ENCODE measurements at places on chromosomes 1 and 21.
A peak's percentile ranks its signal among the peaks of the same experiment; 100 is the strongest.

- H3K36me3 ChIP-seq = peaks cover 1% of the 10 kb centered on the region
- no peaks in the 10 kb centered on the region for H3K27me3 ChIP-seq
- H3K27ac ChIP-seq = no peak overlapping the region
Measured at GRCh38 chr1:20732071-20732587, 374 bp downstream of the SH2D5 start.

GRCh38 chr1:245255783-245256182 is 101.0 kb downstream of the KIF26B start:
- peaks cover 30% of the 10 kb centered on the region for H3K36me3 ChIP-seq
- no peaks in the 10 kb centered on the region for H3K4me1 ChIP-seq
- no peak overlapping the region for H3K27ac ChIP-seq
- no peak for DNase-seq
- no peak overlapping the region for H3K4me3 ChIP-seq

DNA sequence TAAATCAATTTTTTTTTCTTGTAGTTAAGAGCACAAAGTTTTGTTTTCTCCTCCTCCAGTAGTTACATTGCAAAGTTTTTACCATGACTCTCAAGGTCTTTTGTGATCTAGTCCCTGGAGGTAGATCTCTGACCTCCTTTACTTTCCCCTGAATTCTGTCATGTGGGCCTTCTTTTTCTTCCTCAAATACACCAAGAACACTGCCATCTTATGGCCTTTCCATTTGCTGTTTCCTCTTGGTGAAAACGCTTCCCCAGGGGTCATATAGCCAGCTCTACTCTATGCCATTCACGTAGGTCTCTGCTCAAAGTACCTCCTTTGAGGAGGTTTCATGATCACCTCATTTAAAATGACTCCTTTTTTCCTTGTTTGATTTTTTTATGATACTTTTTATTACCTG is 2.7 kb downstream of the DDX20 start:
- peaks cover 43% of the 10 kb centered on the region for H3K36me3 ChIP-seq
- H3K27ac ChIP-seq = no peak overlapping the region
- H3K4me1 ChIP-seq = peaks cover 23% of the 10 kb centered on the region
- H3K4me3 ChIP-seq = no peak overlapping the region
- peak; percentile 22 for DNase-seq

GRCh38 chr1:93605812-93606512 is 75.7 kb downstream of the BCAR3 start:
- peaks cover 56% of the 10 kb centered on the region for H3K4me1 ChIP-seq
- no peak overlapping the region for H3K4me3 ChIP-seq
- no peak for DNase-seq
- H3K36me3 ChIP-seq = peaks cover 21% of the 10 kb centered on the region
- H3K27ac ChIP-seq = peak overlapping the region; percentile 98

Data from SK-N-SH (cell line).